ENCODE measurements at places on chromosomes 6 and 20. TPM values are rescaled to one million over a fixed set of nuclear protein-coding genes. Genes with fewer than 3 reads are reported as not detected.

Gene FAM209B
- total RNA-seq, result 1.0 TPM

Gene OR2H1
- not detected for total RNA-seq

Gene FABP7
- not detected for total RNA-seq

Gene BFSP1
- total RNA-seq, result 0.18 TPM

- H3K4me1 ChIP-seq, result peaks cover 5% of the 10 kb centered on the region
- no peaks in the 10 kb centered on the region for H3K36me3 ChIP-seq
- DNase-seq, result no peak
- H3K4me3 ChIP-seq, result no peak overlapping the region
- no peak overlapping the region for H3K27ac ChIP-seq
Measured at GRCh38 chr20:62572980-62573379, 69.3 kb upstream of the SLCO4A1 start.

GRCh38 chr20:8749986-8750385 is 318.9 kb upstream of the PLCB4 start:
- DNase-seq, result no peak
- no peak overlapping the region for H3K4me3 ChIP-seq
- no peaks in the 10 kb centered on the region for H3K27me3 ChIP-seq
- H3K27ac ChIP-seq, result no peak overlapping the region
- H3K36me3 ChIP-seq, result no peaks in the 10 kb centered on the region

- peak; percentile 43 for DNase-seq
- H3K27me3 ChIP-seq, result no peaks in the 10 kb centered on the region
- H3K4me1 ChIP-seq, result no peaks in the 10 kb centered on the region
- peak overlapping the region; percentile 61 for H3K4me3 ChIP-seq
Measured at GRCh38 chr20:29079769-29080690, 2177.4 kb upstream of the DEFB115 start.

GRCh38 chr6:506508-506907 is 115.0 kb downstream of the IRF4 start:
- H3K27ac ChIP-seq, result peak overlapping the region; percentile 99
- H3K4me3 ChIP-seq, result peak overlapping the region; percentile 50
- H3K4me1 ChIP-seq, result peaks cover 97% of the 10 kb centered on the region

DNA sequence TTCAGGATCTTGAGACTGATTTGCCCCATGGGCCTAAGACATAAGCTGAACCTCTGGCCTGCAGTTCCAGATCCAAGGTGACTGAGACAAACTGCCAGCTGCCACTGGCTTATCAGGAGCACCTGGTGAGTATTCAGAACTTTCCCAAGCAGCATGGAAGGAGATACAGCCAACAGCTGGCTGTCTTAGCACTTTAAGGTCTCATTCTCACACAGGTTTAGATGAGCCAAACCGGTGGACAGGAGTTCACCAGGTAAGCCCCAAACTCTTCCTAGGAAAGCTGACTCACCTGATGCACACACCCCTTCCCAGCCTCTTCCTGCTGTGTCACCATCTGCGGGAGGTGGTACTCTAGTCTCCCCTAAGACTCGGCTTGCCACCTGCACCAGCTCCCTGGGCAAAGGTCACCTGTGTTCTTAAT is at the start of gene BANF2:
Gene BANF2 (plus strand): TSS at position 36 of the 421 bp plus-strand sequence. CDS start 25,060 bp downstream, outside the sequence.
- H3K36me3 ChIP-seq, result no peaks in the 10 kb centered on the region
- no peak within 1 kb of the TSS for H3K4me3 ChIP-seq
- H3K4me1 ChIP-seq, result no peaks in the 10 kb centered on the region

DNA sequence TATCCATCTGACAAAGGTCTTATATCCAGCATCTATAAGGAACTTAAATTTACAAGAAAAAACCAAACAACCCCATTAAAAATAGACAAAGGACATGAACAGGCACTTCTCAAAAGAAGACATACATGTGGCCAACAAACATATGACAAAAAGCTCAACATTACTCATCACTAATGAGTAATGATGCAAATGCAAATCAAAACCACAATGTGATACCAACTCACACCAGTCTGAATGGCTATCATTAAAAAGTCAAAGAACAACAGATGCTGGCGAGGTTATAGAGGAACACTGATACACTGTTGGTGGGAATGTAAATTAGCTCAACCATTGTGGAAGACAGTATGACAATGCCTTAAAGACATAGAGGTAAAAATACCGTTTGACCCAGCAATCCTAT is 13.9 kb downstream of the MACROD2 start:
- no peak for DNase-seq
- no peak overlapping the region for H3K4me3 ChIP-seq
- no peaks in the 10 kb centered on the region for H3K27me3 ChIP-seq
- H3K36me3 ChIP-seq, result no peaks in the 10 kb centered on the region

DNA sequence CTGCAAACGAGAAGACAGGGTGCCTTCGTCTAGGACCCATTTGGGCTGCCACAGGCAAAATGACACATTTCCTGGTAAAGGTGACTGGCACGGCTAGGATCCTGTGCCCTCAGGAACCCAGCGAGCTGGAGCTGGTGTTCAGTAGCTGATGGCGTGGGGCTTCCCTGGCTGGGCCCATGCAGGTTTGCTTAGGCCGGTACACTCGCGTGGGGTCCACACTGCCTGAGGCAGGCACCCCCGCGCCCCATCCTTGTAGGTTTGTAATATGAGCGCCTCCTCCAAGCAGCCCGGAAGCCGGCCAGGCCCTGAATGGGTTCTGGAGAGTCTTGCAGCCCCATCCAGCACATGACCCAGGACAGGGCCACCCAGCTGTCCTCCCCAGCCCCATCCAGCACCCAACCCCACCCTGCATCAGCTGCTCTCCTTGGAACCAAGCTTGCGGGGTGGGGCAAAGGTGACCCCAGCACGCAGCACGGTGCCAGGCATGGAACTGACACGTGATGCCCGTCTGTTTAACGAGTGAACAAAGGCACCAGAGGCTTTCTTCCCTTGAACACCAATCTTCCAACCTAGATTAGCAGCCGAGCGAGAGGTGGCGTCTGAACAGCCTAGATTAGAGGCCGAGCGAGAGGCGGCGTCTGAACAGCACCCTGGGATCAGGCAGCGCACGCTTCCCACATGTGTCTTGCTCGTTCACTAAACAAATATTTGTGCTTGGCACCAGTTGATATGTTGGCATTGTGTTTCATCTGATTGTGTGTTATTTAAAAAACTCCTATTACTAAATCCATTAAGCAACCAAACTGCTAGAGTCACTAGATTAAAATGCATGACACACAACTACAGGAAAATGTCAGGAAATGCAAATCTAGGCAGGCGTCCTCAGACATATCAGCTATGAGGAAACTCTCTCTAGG is 112.1 kb downstream of the DLL1 start:
- DNase-seq, result no peak
- no peak overlapping the region for H3K27ac ChIP-seq
- no peaks in the 10 kb centered on the region for H3K27me3 ChIP-seq
- H3K4me1 ChIP-seq, result peaks cover 6% of the 10 kb centered on the region
- H3K4me3 ChIP-seq, result no peak overlapping the region
- H3K36me3 ChIP-seq, result no peaks in the 10 kb centered on the region

DNA sequence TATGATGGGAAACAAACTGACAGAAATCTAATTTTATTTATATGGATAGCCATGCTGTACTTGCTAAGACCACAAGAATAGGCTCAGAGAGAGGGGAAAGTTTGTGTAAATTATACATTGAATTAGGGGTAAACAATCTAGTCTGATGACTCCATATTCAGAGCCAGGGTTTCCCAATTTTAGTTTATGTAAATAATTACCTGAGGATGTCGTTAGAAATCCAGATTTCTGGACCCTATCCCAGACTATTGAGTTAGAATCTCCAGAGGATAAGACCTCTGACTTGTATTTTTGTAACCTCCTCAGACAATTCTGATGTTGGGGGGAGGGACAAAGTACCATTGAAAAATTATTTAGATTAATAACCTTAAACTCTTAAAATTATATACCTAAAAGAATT is 18.3 kb downstream of the ACSS2 start:
- H3K4me1 ChIP-seq, result peaks cover 27% of the 10 kb centered on the region
- H3K4me3 ChIP-seq, result no peak overlapping the region
- no peak for DNase-seq
- no peak overlapping the region for H3K27ac ChIP-seq
- no peaks in the 10 kb centered on the region for H3K27me3 ChIP-seq
- H3K36me3 ChIP-seq, result no peaks in the 10 kb centered on the region

- H3K4me3 ChIP-seq, result no peak overlapping the region
- no peaks in the 10 kb centered on the region for H3K4me1 ChIP-seq
- H3K27me3 ChIP-seq, result no peaks in the 10 kb centered on the region
- no peak overlapping the region for H3K27ac ChIP-seq
Measured at GRCh38 chr20:35104685-35105295, 12.2 kb upstream of the TRPC4AP start.
